ENCODE measurements at places on chromosomes 6 and 20. TPM values are rescaled to one million over a fixed set of nuclear protein-coding genes. Genes with fewer than 3 reads are reported as not detected.
A peak's percentile ranks its signal among the peaks of the same experiment; 100 is the strongest.

GRCh38 chr20:50065325-50065615 is 47.7 kb downstream of the UBE2V1 start:
- DNase-seq: no peak

DNA sequence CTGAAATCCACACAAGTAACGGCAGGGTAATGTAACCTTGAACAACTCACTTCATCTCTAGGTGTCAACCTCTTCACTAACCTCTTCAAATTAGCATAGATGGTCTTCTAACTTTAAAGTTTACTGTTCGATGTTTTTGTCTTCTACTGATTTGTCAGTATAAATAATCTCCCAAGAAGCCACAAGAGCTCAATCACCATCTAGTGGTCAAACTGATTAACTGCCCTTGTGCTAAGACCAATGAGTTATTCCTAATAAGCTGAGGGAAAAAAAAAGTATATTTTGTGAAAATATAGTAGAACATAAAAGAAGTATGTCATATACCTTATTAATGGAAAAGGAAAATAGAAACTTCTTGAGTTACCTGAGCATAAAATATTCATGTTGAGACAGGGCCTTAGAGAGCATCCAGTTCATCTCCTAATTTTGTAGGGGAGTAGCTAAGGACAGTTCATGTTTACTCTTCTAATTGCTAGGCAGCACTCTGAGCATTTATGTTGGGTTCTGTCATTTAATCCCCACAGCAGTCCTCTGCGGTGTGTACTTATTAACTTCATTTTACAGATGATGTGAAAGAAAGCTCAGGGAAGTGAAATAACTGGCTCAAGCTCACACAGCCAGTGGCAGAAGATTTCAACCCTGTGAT is 317.1 kb downstream of the ESR1 start:
- no peak for DNase-seq

DNA sequence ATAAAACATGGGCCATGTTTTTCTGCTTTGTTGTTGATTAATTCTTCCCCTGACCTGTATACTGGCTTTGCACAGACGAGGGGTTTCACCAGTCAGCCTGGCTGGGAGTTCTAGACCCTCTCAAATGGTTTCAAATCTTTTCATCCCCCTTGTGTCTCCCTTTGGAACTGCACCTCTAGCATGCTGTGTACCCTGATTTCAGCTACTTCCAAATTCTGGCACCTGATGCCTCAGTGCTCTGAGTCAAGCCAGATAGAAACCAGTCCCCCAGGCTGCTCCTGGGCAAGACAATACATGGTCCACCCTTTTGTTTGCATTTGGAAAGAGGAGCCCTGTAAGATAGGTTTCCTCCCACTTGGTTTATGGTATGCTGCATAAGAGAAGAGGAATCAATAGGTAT is 290.2 kb downstream of the BTBD3 start:
- DNase-seq: no peak

GRCh38 chr20:50427719-50428083 is 82.5 kb upstream of the PTPN1 start:
- peak; percentile 76 for DNase-seq

Gene HLA-DQA1
- total RNA-seq: 7.7 TPM
